Endothelial cell (in vitro differentiated cells): ENCODE measurements at places on chromosomes 16 and 17. TPM values are rescaled to one million over a fixed set of nuclear protein-coding genes. Genes with fewer than 3 reads are reported as not detected.

Gene ARL17A
- total RNA-seq = 8.0 TPM

GRCh38 chr17:49338883-49339282, 23.2 kb downstream of the ZNF652 start:
- no peak for DNase-seq
- no peaks in the 10 kb centered on the region for H3K4me1 ChIP-seq
- H3K27ac ChIP-seq = no peak overlapping the region
- peaks cover 3% of the 10 kb centered on the region for H3K27me3 ChIP-seq
- H3K4me3 ChIP-seq = no peak overlapping the region
- no peaks in the 10 kb centered on the region for H3K36me3 ChIP-seq

DNA sequence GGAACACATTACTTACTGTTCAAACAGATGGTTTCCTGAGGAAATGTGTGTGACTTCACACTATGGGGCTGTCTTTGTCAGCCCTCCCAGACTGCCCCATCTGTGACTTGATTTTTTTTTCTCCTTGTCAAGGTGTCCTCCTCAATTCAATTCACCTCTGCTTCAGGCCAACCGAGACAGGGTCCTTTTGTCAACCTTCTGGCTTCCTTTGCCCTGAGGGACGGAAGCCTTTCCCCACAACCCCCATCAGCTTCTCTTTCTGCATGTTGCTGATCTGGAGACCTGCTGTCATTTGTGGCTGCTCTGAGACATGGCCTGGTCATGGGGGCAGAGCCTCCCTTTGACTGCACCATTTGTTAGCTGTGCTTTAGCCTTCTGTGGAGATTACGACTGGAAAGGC, 21.3 kb upstream of the RGS9 start:
- H3K36me3 ChIP-seq = no peaks in the 10 kb centered on the region
- no peak for DNase-seq
- peaks cover 2% of the 10 kb centered on the region for H3K27me3 ChIP-seq
- H3K27ac ChIP-seq = no peak overlapping the region
- no peak overlapping the region for H3K4me3 ChIP-seq

DNA sequence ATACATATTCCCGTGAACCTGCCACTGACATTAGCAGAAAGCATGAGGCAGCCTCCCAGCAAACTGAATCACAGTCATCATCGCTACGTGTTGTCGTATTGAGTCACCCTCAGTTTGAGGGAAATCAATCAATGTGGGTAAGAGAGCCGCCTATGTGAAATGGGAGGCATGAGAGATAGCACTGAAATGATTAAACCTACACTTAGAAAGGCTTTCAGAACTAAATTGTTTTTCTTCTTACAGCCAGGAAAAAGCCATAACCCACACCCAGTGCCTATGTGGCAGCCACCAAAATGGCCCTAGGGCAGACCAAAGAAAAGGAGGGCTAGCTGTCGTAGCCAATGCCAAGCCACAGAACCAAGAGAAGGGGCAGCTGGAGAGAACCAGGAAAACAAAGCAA, 90.5 kb downstream of the ADAMTS18 start:
- no peak overlapping the region for H3K27ac ChIP-seq
- no peaks in the 10 kb centered on the region for H3K36me3 ChIP-seq
- H3K27me3 ChIP-seq = peaks cover 1% of the 10 kb centered on the region

DNA sequence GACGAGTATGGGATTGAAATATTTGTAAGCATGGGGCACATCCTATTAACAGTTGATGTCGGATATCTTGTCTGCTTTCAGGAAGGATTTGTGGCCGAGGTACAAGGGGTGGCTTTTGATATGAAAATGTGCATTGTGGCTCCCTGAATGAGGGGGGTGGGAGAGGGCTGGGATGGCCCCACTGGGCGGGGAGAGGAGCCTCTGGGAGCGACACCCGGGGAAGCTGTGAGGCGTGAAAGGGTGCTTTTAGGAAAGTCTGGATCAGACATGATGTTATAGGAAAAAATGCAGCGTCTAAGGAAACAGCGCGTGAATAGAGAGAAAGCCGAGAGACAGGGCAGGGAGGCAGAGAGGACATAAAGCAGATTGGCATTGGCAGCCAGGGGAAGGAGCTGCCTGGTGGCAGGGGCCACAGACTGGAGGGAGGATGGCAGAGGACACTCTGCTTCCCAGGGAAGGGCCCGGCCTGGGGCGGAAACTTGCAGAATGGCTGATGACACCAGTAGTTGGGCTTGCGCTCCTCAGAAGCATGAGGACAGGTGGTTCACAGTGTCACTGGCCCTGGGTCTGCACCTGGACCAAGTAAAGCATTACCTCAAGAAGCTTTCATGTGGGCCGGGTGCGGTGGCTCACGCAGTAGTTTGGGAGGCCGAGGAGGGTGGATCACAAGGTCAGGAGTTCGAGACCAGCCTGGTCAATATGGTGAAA, 95.7 kb downstream of the NTN1 start:
- H3K27ac ChIP-seq = no peak overlapping the region
- no peaks in the 10 kb centered on the region for H3K36me3 ChIP-seq
- DNase-seq = no peak
- H3K4me3 ChIP-seq = no peak overlapping the region
- peaks cover 3% of the 10 kb centered on the region for H3K27me3 ChIP-seq
